ENCODE measurements at places on chromosomes 4 and X.

- DNase-seq = no peak
Measured at GRCh38 chrX:50813843-50814661, at the start of gene SHROOM4. TSS of gene SHROOM4 (minus strand) at chrX:50814194. CDS start at chrX:50814018, 176 bp downstream.

GRCh38 chrX:16239211-16239610 lies 71.9 kb downstream of the MAGEB17 start:
- no peak for DNase-seq

- DNase-seq = no peak
Measured at GRCh38 chrX:867502-867901, 236.9 kb downstream of the SHOX start.

DNA sequence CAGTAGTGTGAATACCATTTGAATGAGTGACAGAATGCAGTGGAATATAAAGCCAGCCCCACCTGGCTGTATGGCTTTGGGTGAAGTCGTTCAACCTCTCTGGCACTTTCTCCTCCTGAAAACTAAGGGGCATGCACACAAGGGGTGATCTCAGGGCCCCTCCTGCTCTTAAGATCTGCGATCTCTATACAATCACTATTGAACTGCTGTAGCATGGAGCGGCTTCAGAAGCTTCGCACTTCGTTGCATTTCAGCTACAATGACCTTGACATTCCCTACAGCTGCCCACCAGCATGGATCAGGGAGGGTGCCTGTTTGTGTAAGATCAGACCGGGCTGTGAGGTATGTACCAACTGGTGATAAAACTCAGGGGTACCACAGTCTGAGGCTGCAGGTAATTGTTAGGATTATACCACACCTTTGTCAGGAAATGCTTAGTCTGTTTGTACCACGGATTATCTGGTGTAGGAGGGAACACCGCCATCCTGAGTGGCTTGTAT lies 85.2 kb downstream of the AASDH start:
- DNase-seq = no peak

DNA sequence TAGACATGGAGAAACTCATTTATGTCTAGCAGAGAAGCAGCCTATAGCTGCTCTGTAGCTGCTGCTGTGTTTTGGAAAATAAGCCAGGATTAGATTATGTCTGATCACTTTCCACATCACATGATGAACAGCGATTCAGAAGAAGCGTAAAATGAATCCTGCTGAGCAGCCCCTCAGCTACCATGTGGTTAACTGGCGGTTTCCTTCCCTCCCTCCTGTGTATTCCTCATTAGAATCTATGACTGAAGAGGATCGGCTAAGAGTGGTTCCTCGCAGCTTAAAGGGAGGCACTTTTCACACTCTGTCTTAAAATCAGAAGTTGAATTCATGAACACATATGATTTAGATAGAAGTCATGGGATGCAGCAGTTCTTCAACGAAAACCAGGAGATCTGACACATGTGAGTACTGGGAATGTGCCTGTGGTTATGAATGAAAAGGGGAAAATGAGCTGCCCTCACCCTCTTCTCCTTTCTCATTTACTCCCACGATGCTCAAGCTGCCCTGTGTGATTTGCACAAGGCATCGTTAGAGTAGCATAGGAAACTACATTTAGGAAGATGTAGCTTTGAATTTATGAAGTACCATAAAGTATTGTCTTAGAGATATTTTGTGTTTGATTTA lies at the start of gene PPEF1:
Gene PPEF1, plus strand, starts transcription at position 220 of the 624 bp plus-strand sequence. Its CDS starts 136 bp downstream, at position 356.
- no peak for DNase-seq

- no peak for DNase-seq
Measured at GRCh38 chr4:70192895-70193294, 2.6 kb upstream of the ODAM start.

DNA sequence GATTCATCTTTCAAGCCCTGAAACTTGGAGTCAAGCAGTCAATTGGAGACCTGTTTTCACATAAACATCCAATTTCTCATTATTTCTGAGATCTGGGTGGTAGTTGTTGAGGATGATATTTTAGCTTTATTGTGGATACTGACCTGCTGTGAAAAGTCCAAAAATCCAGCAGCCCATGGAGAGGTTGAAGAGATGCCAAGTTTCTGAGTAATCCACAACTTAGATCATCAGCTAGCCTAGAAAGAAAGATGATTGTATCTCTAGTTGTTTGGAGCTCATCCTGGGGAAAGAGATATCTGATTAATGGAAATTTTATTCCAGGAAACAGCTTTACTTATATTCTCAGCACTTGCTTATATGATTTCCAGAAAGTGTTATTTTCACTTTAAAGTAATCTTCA lies 48.6 kb upstream of the DCX start:
- DNase-seq = no peak

- DNase-seq = no peak
Measured at GRCh38 chr4:183852910-183853547, 52.1 kb upstream of the STOX2 start.

DNA sequence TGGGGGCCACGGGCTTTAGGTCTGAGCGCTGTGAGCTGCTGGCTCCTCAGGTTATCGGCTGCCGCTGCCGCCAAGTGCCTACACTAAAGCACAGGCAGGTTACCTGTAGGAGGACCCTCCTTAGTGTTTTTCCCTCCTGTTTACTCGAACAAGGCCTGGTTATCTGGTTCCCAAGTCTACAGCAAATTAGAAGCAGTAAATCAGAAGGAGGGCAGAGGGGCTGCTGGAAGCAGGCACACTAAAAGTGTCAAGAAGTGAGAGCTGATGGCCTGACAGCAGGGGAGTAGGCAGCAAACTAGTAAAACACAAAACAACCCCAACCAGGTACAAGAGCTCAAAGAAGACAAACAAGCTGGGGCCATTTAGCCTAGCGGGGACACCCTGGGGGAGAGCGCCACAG lies 125.0 kb upstream of the PJA1 start:
- DNase-seq = no peak

- no peak for DNase-seq
Measured at GRCh38 chr4:129707949-129708348, 612.0 kb downstream of the C4orf33 start.

- DNase-seq = no peak
Measured at GRCh38 chrX:132622130-132622529, 133.3 kb upstream of the MBNL3 start.

DNA sequence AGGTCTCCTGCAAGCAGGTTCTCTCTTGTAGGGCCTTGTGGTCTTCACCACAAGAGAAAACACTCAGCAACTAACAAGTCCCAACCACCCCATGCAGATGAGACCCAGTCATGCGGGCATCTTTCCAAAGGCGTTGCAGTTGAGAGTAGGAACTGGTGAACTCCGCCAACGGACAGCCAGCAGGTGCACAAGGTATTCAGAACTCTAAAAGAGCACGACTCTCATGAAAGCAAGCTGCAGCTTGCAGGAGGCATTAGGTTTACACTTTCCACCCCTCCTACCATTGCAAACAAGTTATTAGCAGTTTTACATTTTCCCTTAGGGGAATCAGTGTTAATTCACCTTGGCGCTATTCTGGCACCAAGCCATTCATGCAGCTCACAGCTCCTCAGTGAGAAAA lies 173.4 kb upstream of the KIT start:
- no peak for DNase-seq

GRCh38 chr4:37976991-37977470 lies 16.8 kb downstream of the PTTG2 start:
- peak; percentile 46 for DNase-seq

DNA sequence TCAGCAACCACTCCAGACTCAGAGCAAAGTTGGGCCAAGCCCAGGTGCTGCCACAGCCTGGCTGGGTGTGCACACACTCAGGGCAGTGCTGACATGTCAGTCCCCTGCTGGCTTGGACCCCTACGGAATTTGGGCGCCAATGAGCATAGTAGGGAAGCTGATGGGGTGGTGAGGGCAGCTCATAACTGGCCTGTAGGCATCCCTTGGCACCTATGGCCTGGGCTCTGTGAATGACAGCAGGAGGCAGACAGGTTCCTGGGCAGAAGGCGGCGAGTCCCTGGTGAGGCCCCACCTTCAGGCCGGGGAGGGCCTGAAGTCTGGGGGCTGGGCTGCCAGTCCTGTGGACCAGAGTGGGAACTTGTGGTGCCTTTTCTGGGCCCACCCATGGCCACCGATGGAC lies 15.9 kb upstream of the TMEM185A start:
- no peak for DNase-seq

GRCh38 chr4:7048642-7049041 lies 5.5 kb downstream of the TADA2B start:
- DNase-seq = no peak

GRCh38 chr4:142556570-142557238 lies 289.4 kb downstream of the INPP4B start:
- no peak for DNase-seq

- no peak for DNase-seq
Measured at GRCh38 chr4:7140692-7141069, 51.7 kb upstream of the SORCS2 start.

GRCh38 chr4:54281054-54281766 lies 52.1 kb downstream of the PDGFRA start:
- DNase-seq = no peak

- DNase-seq = no peak
Measured at GRCh38 chr4:876780-877179, 50.9 kb upstream of the CPLX1 start.

GRCh38 chr4:98887145-98887544 lies 41.8 kb downstream of the EIF4E start:
- DNase-seq = no peak

DNA sequence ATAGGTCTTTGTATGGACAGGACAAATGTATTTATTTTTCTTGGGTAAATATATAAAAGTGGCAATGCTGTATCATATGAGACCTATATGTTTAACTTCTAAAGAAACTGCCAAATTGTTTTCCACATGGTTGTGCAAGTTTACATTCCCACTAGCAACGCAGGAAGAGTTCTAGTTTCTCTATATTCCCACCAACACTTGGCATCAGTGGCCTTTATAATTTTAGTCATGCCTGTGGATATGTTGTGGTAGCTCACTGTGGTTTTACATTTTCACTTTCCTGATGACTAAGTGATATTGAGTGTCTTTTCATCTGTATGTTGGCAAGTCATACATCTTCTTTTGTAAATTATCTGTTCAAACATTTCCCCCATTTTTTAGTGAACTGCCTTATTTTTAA lies 126.0 kb downstream of the EMCN start:
- no peak for DNase-seq

DNA sequence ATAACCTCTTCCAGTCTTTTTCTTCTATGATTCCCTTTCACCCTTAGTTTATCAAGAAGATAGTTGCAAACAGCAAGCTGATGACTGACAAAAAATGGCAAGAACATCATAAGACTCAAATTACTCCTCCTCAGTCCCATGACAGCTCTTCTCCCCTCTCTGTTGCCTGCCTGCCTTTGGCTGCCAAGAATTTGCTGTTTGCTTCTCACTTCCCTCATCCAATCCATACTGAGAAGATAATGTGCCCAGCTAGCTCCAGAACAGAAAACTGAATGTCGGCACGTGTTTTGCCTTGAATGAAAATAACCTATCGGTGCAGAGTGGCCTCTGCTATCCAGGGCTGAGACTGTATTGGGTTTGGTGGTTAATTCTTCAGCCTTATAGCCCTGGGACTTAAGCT lies 192.1 kb downstream of the PPARGC1A start:
- DNase-seq = no peak

- no peak for DNase-seq
Measured at GRCh38 chrX:134929808-134930207, 61.0 kb upstream of the SMIM10 start.

DNA sequence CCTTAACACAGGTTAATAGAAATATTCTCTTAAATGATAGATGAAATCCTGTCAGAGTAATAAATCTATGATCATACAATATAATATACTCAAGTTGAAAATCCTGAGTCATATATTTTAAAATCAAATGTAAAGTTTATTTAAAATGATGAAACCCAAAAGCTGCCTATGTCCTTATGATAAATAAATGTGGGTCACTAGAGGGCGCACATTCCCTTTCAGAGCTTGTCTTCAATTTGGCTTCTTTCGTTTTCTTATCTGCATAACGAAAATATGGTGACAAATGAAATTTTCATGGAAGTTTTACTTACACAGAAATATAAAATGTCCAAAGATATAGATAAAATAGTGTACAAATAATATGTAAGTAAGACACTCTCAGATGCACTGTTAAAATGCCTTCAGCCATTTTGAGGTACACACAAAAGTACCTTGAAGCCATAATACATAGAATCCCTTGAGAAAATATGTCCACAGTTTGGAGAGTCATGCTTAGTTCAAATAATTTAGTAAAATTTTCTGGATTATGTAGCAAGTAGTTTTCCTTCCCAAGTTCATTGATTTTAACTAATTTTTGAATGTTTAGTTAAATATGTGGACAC lies 680.4 kb downstream of the DMD start:
- DNase-seq = no peak

- no peak for DNase-seq
Measured at GRCh38 chrX:38206036-38206435, 14.6 kb downstream of the SRPX start.

DNA sequence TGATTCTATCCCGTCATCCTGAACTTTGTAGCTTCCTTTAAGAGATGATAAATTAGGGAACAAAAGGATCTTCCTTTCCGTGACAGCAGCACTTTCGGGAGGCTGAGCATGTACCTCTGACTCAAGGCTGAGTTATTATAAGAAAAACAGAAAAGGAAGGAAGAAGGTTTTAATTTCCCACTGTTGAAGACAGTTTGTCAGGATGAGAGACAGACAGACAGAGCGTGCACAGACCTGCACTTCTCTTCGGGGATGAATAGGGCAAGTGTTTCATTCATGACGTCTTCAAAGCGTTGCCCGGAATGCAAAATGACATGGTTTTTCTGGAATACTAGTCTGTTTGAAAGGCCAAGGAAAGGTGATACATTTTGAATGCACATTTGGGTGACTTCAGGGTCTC lies 405.3 kb upstream of the FAT1 start:
- DNase-seq = no peak

- peak; percentile 37 for DNase-seq
Measured at GRCh38 chr4:107824350-107825071, at the start of gene SGMS2. TSS of gene SGMS2 (plus strand) at chr4:107824932. CDS start at chr4:107895554, 70,622 bp downstream.

GRCh38 chrX:130728208-130728607 lies 174.8 kb downstream of the ENOX2 start:
- DNase-seq = no peak

DNA sequence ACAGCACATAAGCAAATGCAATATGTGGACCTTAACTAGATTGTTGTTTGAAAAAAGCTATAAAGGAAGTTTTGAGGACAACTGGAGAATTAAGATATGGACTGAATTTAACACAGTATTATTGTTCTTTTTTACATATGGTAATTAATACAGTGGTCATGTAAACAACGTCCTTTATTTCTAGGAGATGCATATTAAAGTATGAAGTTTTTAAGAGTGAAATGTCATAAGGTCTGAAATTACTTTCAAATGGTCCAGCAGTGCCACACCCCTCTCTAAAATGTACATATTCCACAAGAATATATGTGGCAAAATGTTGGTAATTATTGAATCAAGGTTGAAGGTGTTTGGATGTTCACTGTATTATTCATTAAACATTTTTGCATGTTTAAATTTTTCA lies 40.9 kb downstream of the WDFY3 start:
- no peak for DNase-seq

GRCh38 chr4:138680989-138681604 lies 334.5 kb upstream of the NOCT start:
- DNase-seq = peak; percentile 54
